Fibroblast of skin of right quadriceps (primary cell): ENCODE measurements at places on chromosomes 3 and 15.

GRCh38 chr15:60179786-60180391 is 175.8 kb downstream of the FOXB1 start:
- peak; percentile 47 for DNase-seq

- DNase-seq: no peak
These were observed 759 bp downstream of the GALNT15 start for GRCh38 chr3:16174976-16175901.

- DNase-seq: no peak
These were observed 157.2 kb upstream of the ROPN1 start for GRCh38 chr3:124149081-124149480.

DNA sequence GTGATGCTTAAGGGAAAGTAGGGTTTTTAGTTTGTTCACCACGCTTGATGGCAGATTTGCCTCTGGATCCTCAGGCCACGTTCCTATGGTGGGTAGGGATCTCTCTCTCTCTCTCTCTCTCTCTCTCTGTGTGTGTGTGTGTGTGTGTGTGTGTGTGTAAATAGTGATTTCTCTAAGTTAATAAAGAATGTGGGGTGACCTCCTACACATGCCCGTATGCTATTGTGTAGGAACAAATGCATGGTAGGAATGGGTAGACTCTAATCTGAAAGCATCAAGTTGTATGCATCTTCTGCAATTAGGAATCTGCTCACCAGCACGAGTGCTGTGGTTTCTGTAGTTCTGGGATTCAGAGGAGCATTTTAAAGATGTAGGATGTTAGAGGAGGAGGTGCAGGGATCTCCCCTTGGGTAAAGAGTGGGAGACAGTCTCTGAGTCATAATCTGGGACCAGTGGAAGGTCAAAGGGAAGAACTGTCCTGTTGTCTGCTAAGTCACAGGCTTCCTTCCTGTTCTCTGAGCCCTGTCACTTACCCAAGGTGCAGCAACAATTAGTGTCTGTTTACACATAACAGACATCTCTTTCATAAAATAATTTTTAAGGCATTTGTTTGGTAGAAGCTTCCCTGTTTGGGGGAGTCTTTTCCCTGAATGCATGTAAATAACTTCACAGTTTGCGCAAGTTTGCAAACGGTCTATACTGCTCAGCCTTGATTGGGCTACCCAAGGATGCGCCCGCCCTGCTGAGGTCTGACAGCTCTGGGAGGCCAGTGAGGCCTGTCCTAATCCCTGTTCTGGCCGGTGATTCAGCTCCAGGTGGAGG is 139.8 kb downstream of the IGF1R start:
- DNase-seq: no peak

GRCh38 chr3:11900824-11901223 is 54.1 kb upstream of the TAMM41 start:
- DNase-seq: no peak

DNA sequence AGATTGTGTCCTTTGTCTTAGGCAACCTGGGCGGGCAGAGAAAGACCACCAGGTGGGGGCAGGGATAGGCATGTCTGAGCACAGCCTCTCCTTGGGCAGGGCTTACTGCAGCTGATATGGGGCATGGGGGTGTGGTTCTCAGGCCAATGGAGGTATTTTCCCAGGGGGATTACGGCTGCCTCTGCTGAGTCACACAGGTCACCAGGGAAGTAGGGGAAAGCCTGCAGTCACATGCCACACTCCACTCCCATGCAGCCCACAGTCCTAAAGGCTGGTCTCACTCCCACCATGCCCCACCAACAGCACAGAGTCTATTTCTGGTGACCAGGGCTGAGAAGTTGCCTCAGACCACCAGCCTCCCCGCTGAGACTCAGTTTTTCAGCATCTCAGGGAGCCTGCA is 466.4 kb downstream of the DIPK2A start:
- no peak for DNase-seq

DNA sequence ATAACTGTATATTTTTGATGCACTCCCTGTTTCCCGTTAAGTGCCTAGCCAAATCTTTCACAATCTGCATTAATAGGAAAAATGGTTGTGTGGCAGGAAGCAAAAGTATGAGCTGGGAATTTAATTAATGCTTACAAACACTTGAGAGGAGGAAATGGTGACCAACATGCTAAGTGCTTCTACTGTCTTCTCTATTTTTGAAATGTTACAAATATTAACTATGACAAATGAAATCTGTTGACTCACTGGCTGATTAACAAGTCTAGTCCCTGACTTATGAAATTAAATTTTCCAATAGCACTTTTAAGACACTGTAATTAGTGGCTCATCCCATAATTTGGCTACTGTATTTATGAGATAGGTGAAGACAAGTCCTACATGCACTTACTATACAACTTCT is 446.9 kb upstream of the DPPA4 start:
- DNase-seq: no peak

DNA sequence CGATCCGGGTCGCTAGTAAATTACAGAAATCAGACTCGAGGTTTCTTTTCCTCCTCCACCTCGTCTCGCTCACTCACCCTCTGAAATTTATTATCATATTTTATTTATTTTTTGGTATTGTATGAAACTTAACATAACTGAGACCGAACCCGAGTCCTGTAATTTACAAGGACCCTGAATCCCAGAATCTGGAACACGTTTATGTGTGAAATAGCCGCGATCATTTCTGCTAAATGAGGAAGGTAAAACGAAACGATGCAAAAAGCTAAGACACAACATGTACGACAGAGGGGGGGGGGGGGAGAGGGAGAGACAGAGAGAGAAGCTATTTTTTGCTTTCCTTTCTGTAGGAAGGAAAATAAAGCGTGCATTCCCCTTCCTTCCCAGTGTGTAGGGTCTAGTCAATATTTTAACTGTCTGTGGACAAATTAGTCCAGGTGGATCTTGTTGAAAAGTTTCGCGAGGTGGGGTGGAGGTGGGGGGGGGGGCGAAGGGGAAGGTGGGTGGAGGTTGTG is 1.6 kb downstream of the BBX start:
- DNase-seq: peak; percentile 23

DNA sequence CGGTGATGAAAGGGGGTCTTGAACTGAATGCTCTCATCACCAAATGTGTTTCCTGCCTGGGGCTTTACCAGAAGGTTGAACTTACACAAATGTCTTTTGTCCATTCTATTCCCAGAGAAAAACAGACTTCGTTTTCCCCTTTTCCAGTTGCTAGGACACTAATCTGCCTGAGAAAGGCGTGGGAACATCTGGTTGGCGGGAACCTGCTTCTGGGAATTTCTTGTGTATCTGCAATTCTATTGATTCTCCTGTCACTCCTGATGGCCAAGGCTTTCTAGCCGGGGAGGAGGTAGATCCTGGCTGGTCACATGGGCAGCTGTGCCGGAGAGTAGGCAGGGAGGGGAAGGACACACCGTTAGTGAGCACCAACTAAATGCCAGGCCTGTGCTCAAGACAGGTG is 31.1 kb upstream of the CCDC174 start:
- DNase-seq: no peak

GRCh38 chr3:156899951-156900350 is 73.8 kb downstream of the LEKR1 start:
- DNase-seq: no peak

DNA sequence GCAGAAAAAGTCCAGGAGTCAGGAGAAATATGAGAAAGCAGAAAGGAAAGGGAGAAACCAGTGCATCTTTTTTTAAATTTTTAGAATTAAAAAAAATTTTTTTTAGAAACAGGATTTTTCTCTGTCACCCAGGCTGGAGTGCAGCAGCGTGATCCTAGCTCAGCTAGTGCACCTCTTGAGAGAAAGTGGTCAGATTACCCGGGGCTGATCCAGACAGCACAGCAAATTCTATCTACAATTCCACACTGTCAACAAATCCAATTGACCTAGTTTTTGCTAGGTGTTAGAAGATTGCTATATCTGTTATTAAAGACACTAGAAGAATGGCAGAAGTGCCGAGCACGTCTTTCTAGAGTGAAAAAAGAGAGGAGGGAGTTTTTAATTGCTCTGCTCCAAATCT is 117.3 kb downstream of the RFTN1 start:
- no peak for DNase-seq

DNA sequence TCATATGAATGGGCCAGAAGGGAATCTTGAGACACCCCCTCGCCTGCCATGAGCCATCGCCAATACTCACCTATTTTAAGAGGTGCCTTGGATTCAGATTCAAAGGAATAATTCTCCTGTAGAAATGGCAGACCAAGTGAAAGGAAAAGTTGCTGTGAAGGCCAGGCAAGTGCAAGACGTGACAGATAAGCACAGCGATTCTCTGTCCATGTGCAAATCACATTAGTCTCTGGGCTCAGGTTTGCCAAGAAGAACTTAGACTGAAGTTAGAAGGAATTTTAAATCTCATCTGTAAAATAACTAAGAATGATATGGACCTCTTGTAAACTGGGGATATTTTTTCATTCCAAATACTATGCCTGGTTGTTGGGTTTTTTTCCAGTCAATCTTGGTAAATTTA is 173.6 kb downstream of the UACA start:
- no peak for DNase-seq

DNA sequence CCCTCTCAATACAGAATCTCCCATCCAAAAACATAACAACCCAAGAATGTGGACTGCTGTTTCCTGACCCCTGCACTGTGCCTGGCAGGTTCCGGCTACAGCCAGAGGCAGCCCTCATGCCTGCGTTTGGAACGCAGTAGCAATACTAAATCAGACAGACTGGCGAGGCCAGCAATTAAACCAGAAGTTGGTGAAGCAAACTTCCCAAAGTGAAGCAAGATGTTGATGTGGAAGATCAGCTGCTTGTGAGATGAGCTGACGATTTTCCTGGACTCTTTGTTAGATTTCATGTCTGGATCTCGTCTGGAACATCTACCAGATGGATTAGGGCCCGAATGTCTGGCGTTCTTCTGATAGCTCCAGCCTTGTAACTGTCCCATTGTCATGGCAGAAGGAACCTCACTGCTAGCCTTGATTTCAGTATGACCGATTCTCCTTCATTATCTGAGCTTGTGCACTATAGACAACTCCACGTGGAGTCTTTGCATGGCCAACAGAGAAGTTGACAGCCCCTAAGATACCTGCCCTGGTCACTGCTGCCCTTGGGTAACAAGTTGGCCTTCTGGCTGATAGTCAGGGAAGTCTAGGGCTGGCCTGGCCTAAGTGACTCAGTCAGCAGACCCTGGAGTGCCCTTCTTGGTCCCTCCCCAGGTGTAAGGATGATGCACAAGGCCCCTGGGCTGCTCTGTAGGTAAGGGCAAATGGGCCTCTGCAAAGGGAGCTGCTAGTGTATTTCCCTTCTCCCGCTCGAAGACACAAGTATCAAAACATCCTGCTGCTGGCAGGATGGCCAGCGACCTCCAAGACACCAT is 126.5 kb downstream of the ADAMTS17 start:
- no peak for DNase-seq

- DNase-seq: no peak
These were observed 14.6 kb upstream of the GRIP2 start for GRCh38 chr3:14554715-14555114.

GRCh38 chr3:129529436-129530210 is 1.2 kb downstream of the RHO start:
- DNase-seq: no peak

- no peak for DNase-seq
These were observed 137.3 kb upstream of the KBTBD8 start for GRCh38 chr3:66860771-66861170.

DNA sequence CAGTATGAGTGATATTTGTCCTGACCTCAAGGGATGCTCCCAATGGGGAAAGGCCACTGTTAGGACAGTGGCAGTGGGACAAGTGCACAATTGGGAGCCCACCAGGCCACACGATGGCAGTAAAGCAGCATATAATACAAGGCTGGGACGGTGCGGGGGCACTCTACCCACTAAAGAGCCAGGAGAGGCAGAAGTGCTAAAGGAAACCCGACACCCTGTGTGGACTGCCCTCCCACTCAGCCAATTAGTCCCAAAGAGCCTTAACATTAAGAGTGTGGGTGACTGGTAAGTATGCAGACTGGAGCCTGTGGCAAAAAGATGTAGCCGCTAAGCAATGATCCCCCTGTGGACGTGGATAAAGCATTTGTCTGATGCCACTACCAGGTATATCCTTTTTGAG is 8.2 kb upstream of the ZNF589 start:
- DNase-seq: peak; percentile 73

GRCh38 chr15:53979051-53979788 is 979 bp downstream of the UNC13C start:
- DNase-seq: no peak

- no peak for DNase-seq
These were observed 19.5 kb upstream of the CLDN18 start for GRCh38 chr3:137990427-137990826.

- no peak for DNase-seq
These were observed 34.6 kb upstream of the RHCG start for GRCh38 chr15:89530976-89531375.

DNA sequence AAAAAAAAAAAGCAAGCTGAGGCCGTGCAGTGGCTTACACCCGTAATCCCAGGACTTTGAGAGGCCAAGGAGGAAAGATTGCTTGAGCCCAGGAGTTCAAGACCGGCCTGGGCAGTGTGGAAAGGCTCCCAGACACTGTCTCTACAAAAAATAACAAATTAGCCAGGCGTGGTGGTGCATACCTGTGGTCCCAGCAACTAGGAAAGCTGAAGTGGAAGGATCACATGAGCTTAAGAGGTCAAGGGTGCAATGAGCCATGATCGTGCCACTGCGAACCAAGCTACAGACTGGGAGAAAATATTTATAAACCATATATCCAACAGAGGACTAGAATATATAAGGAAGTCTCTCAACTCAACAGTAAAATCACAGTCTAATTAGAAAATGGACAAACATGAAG is 10.0 kb downstream of the KLHDC8B start:
- no peak for DNase-seq

DNA sequence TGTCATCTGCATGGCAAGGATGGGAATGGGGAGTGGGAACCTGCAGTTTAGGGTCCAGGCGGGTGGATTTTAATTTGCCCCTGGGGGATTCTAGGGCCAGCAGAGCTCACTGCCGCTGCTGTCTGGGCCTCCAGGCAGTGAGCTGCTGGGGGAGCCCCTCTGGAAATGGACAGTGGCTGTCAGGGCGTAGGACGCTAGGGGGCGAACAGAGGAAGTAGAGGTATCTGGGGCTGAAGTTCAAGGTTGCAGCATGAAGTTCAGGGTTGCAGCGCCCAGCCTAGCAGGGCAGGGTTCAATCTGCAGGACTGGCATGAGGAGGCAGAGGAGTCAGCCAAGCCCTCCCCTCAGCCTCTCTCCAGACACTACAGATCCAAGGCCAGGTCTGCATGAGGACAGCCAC is 49.5 kb downstream of the APBA2 start:
- DNase-seq: no peak

GRCh38 chr3:126294211-126294808 is 62.9 kb downstream of the KLF15 start:
- no peak for DNase-seq

GRCh38 chr15:51837792-51838251 is 8.4 kb downstream of the TMOD3 start:
- peak; percentile 9 for DNase-seq

DNA sequence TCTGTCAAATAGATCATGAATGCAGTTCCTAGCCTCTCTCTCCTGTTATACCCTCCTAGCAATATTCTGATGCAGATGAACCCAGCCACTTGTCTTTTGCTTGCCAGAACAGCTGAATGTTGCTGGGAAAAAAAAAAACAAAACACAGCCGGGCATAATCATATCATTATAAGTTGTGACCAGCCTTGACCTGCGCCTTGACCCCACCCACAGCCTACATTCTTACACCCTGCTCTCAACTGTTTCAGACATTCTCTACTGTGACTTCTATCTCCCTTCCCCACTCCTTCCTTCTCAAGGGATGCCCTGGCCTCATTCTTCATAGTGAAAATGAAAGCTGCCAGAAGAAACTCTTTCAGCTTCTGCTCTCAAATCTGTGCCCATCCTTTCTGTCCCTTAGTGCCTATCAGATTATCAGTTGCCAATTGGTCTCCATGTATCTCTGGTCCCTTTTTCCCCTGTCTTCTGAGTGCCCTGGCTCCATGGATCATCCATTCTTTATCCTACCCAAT is 389.1 kb upstream of the TPRG1 start:
- no peak for DNase-seq
